Mammary microvascular endothelial cell (primary cell): ENCODE measurements at places on chromosomes 5 and 9. TPM values are rescaled to one million over a fixed set of nuclear protein-coding genes. Genes with fewer than 3 reads are reported as not detected.

The ST8SIA4 gene
- total RNA-seq: 2.1 and 2.6 TPM in 2 replicates

The ENTREP1 gene
- total RNA-seq: 3.3 and 3.7 TPM in 2 replicates

The TAF11L10 gene
- total RNA-seq: not detected in 2 replicates

The FIBCD1 gene
- total RNA-seq: not detected in 2 replicates

The GLRA1 gene
- not detected in 2 replicates for total RNA-seq

The ZNF879 gene
- total RNA-seq: 2.0 and 2.7 TPM in 2 replicates

The DNAI1 gene
- total RNA-seq: not detected in 2 replicates

The HACD4 gene
- total RNA-seq: 6.1 and 6.3 TPM in 2 replicates

The TAS2R1 gene
- total RNA-seq: not detected in 2 replicates
